AG20443 (cell line): ENCODE measurements at places on chromosomes 2 and 18.
A peak's percentile ranks its signal among the peaks of the same experiment; 100 is the strongest.

GRCh38 chr18:3184275-3184963, 35.3 kb downstream of the MYOM1 start:
- DNase-seq = no peak

DNA sequence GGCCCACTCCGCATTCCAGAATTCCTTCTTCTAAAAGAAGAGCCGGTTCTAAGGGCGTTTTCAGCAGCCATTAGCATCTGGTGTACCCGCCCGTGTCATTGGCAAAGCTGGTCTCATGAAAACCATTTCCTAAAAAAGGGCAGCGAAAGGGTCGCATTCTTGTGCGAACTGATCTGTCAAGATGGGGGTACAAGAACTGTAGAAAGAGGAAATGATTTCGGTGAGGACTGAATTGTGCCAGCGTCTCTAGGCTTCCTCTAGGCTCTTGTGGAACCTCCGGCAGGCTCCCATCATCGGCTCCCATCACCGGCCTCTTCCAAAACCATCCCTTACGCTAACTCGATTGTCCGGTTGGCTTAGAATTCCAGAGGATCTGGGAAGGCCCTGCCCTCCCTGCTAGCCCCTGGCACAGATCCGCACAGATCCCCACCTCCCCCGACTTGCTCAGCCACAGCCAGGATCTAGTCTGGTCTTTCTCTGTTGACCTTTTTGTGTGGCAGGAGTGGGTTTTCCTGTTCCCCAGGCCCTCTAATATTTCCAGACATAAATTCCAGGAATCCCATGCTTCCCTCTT, 1.3 kb downstream of the RAB31 start:
- DNase-seq = peak; percentile 65

DNA sequence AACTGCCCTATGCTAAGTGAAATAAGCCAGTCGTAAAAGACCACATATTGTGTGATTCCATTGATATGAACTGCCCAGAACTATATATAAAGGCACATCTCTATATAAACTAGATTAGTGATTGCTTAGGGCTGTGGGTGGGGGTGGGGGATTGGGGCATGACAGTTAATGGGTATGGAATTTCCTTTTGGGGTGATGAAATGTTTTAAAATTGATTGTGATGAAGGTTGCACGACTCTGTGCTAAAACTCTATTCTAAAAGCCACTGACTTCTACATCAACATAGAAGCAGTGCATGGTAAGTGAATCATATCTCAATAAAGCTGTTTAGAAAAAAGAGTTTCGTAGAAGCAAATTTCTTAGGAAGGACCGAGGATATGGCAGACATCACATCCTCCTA, 53.0 kb downstream of the CDCA7 start:
- no peak for DNase-seq

- DNase-seq = no peak
These were observed 102.3 kb downstream of the SPHKAP start for GRCh38 chr2:228079194-228079593.

- DNase-seq = no peak
These were observed at the start of gene VAMP8 for GRCh38 chr2:85577386-85578242. VAMP8 (plus strand) TSS chr2:85577586; CDS start chr2:85577647, 61 bp downstream.

DNA sequence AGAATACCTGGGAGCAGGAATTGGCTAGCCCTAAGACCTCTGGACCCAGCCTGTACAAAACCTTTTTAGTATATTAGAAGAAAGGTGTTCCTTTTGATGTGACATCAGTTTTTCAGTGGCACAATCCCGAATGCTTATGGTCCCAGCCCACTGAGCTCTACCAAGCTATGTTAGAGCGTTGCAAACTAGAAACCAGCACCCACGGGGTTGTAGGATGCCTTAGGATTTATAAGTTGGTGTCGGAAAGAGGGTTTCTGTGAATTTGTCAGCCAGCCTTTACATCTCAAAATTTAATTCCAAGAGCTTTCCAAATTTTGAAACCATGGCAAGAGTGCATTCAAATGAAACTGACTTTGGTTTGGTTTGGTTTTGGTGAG, 499 bp upstream of the LMAN1 start:
- no peak for DNase-seq

- no peak for DNase-seq
These were observed 103.5 kb downstream of the ADD2 start for GRCh38 chr2:70664525-70664924.

DNA sequence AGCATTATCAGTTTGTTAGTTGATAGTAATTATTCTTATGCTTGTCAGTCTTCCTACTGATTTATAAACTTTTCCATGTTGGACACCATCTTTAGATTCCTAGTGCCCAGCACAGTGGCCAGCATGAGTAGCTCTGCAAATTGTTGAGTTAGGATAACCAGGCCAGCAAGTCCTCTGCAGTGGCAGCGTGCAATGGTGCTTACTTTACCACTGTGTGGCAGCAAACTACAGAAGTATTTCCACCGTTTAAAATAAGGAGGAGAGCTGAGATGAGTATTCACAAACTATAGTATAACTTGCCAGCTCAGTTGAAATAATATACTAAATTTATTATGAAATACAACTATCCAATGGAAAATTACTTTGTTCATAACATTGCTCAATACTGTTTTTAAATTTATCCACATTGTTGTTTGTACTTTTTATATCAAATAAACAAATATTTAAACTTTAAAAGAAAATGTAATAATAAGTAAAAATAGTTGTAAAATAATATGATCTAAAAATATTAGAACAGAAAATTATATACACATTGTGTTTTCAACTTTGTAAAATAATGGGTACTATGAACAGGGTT, 9.3 kb upstream of the THADA start:
- DNase-seq = peak; percentile 70

DNA sequence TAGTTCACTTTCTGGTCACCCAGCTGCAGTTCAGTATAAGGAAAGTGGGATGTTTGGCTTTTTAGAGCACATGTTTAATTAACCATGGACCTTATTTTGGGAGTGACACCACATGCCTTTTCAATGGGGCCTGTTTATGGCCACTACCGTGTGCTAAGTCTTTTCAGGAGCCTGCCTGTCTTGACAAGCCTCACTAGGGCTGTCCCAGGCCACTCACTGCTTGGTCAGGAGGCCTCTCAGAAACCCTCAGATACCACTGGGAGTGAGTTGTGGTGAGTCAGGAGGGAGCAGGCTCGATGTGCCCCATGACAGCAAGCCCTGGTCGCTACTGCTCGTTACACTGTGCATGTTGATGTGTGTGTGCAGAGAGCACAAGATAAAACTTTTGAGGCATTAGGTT, 123.0 kb downstream of the MAP4K4 start:
- DNase-seq = peak; percentile 54

DNA sequence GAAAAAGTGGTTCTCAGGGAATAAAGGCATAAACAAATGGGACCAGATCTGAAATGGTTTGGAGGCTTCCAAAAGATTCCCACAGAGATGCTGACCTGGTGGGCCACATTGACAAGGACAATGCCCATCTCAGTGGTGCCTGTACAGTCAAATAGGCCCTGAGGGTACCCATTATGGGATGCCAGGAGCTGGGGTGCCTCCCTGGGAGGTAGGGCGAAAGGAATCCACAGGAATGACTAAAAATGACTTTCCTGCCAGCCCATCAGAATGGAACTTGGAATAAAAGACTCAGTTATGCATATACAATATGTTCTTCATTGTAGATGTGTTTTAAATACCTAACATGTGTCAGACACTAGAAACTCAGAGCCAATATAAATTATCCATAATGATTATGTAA, 248.5 kb downstream of the RNF144A start:
- DNase-seq = no peak

- DNase-seq = peak; percentile 72
These were observed 646 bp downstream of the PHLPP1 start for GRCh38 chr18:62715759-62716615.

DNA sequence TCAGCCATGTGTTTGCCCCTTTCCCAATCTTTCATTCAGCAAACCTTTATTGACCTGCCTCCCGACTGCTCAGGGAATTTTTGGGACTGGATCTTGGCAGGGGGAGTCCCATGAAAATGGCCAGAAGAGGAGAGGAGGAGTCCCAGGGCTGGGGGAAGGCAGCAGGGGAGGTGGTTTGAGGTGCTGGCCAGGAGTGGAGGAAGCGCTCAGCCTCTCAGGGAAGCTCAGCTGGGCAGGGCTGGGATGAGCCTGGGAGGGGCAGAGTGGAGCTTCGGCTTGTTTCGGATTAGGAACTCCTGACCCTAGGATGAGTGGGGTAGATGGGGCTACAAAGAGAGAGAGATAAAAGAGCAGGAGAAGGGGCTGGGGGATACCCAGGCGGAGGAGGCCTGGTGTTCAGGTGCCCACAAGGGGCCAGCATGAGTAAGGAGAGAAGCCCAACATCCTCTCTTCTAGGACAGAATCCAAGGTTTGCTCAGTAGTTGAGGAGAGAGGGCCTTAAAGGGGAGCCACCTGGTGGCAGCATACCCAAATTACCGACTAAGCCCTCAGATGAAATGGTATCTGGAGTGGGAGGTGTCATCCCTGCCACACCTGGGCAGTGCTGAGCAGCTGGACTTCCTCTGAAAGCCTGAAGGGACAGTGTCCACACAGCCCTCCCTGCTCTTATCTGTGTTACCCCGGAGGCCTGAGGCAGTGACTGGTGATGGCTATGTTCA, 91.1 kb downstream of the INHBB start:
- DNase-seq = peak; percentile 61

GRCh38 chr2:44753552-44754285, 187.8 kb upstream of the SIX3 start:
- peak; percentile 20 for DNase-seq

DNA sequence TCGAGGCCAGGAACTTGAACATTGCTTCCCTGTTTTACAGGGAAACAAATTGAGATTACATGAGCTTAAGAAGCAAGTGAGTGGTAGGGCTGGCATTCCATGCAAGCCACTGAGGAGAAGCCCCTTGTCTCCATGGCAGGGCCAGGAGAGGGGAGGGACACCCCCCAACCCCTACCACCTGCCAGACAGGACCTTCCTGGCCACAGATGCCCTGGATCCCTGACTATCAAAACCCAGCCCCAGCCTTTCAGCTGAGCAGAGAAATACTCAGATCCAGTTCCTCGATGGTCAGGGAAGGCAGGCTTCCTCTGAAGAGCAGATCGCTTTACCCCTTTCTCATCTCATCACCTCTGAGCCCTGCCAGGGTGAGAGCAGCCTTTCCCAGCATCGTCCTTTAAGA, 53.8 kb upstream of the ALPP start:
- DNase-seq = no peak

DNA sequence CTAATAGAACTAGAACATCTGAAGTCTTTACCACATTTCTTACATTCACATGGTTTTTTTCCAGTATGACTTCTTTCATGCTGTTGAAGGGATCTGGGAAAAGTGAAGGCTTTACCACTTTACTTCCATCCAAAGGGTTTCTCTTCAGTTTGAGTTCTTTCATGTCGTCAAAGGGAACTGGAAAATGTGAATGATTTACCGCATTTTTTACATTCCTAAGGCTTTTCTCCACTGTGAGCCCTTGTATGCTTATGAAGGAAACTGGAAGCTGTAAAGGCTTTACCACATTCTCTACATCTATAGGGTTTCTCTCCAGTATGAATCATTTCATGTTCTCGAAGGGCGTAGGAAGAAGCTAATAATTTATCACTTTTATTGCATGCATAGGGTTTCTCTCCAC, 46.7 kb downstream of the NBEAL1 start:
- DNase-seq = no peak

GRCh38 chr18:44286049-44286448, 394.6 kb upstream of the SETBP1 start:
- no peak for DNase-seq

DNA sequence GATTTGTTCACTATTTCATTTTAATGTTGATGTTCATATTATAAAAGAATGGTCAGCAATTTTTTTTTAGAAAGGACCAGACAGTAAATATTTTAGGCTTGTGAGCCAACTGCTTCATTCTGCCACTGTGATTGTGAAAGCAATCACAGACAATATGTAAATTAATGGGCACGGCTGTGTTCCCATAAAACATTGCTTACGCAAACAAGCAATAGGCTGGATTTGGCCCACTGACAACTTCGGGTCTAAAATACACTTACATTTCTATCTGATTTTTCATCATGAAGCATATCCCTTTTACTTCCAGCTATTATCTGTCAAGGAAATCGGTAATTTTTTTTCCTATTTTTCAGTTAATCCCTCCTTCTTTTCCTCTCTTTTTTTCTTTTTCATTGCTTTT, 182.2 kb upstream of the CDH2 start:
- DNase-seq = no peak

DNA sequence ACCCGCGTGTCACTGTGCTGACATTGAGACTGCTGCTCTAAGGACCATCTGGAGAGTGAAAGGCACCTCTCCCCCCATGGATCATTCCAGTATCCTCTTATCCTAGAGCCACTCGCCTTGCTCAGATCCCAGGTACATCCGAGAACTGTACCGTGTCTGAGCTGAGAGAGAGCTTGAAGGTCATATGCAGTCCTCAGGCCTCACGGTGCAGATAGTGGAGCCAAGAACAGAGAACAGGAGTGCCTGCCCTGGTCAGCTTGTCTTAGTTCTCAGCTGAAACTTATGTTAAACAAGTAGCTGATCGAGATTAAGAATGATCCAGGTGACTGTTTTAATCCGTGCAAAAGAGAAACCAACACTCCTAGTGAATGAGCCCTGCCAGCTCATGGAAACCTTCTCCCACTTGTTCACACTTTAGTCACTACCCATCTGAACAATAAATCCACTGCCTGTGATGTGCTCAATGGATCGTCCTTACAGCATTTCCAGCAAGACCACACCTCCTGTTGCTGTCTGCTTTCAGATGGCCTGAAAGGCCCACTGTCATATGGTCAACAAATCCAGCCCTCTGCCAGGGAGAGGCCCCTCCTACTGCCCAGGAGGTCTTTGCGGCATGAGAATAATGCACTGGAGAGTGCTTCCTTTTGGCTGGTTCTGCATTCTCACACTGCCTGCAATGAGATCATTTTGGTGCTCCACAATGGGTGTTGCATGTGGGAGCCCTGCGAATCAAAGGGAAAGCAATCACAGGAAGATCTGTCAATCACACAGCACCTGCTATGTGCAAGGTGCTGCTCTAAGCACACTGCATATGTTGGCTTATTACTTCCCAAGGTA, 43.7 kb upstream of the APCDD1 start:
- DNase-seq = no peak

GRCh38 chr18:12585218-12585617, 72.7 kb downstream of the SPIRE1 start:
- no peak for DNase-seq

DNA sequence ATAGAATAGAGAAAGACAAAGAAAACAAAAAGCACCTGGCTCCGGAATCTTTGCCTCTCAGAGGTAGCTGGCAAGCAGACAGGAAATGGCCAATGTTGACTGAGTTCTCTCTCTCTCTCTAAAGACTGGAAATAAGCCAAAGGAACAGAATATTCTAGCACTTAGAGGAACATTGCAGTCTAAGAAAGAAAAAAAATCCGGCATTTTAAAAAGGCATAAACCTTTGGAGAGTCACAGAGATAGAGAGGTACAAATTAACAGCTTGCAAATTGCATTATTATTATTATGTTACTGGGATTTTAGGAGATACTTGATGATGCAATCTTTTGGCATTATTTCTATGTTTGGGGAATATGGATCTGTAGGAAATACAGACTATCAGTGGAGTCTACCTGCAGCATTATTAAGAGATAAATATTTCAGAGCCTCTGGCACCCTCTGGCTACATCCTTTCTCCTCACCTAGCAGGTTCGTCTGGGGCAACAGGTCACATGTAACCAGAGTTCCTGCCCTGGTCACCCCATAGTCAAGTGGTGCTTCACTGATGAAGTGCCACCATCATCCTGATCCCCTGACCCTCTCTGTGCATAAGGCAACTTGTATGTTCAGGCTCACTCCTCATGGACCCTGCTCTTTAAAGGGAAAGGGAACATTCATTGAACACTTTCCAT, 318.9 kb upstream of the ACVR2A start:
- DNase-seq = no peak

- no peak for DNase-seq
These were observed 237.3 kb upstream of the MYT1L start for GRCh38 chr2:2568411-2568810.

- no peak for DNase-seq
These were observed 151.9 kb upstream of the TANK start for GRCh38 chr2:161008311-161008710.
